Stimulated activated CD8-positive, alpha-beta memory T cell treated with anti-CD3 and anti-CD28 coated beads, Interleukin-2, amount 100 ng/mL, for 1 hour (primary cell): ENCODE measurements at places on chromosomes 11 and 22.

DNA sequence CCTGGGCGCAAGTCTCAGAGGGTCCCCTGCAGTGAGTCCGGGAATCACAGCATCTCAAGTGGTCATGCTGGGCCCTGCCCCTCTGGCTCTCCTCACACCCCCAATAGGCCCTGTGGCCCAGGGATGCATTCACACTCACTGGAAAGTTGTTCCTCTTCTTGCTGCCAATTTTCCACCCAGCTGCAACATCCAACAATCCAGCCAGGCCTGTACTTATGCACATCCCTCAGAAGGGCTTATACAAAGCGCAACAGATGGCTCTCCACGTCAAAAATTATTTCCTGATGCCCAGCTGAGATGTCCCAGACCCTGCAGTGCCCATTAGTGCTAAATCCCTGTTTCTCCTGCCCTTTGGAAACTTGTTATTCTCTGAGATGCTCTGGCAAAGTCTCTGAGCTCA, 407.8 kb upstream of the NARS2 start:
- DNase-seq = no peak

DNA sequence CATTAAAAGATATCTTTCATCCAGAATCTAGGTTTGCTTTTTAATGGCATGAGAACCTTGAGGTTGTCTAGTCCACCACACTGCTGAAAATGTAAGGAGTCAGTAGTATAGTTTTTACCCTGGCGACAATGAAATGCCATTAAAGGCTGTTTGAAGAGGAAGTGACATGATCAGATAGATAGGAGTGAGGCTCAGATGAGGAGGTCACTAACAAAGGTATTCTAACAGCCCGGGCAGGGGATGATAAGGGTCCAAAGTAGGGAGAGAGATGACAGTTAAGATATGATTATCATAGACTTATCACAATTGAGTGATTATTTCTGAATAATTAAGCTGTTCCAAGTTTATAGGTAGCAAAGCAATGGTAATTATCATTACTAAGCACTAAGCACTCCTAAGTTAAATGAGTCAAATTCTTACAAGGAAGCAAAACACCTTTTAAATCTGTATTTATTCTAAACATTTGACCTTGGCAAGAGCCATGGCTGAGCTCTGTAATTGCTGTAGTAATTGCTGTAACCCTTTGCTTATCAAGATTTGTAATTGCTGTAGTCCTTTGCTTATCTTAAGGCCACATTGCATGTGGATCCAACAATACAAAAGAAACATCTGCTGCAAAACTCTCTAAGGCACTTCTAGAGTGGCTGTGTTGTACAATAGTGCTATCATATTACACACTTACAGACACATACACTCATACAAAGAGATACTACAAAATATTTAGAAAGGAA, 92.6 kb downstream of the ENTHD1 start:
- DNase-seq = no peak

DNA sequence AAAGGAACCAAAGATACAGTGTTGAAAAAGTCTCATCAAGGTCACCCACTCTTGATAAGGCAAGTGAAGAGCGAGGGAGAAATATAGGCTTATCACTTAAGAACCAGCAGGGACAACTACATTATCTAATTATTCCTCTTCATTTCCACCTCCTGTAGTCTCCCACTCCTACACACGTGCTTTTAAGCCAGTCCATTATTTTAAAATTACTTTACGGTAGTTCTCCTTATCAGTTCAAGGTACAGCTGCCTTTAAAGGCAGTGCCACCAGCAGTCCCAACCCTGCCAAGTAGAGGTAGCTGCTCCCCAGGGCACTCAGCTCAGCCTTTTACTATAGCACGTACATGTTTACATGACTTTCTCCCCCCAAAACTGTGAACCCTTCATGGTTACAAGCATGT, 161.5 kb upstream of the BLID start:
- no peak for DNase-seq

- no peak for DNase-seq
Measured at GRCh38 chr11:108654994-108655631, 9.8 kb upstream of the DDX10 start.

- DNase-seq = no peak
Measured at GRCh38 chr11:2677127-2677526, 22.7 kb downstream of the KCNQ1OT1 start.
